Non-pigmented ciliary epithelial cell (primary cell): ENCODE measurements at places on chromosomes 7 and 10.

- no peak for DNase-seq
These were observed 222.9 kb downstream of the TCERG1L start for GRCh38 chr10:131088619-131089018.

DNA sequence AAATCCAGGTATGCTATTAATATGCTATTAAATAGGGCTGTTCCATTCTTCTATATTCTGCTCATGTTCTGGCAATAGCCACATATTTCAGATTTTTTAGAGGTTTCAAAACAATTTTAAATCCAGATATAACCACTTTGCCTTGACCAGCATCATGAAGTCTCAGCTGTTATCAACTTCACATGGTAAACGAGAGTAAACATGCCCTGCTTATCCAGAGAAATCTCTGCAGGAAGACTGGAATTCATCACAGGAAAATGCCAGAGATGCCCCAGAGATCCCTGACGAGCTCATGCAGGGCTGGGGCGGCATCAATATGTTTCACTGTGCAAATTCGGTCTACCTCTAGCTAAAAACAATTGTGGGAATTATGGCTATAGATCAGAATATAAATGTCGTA is 126.5 kb downstream of the FANK1 start:
- DNase-seq: no peak

- no peak for DNase-seq
These were observed 27.5 kb downstream of the XPNPEP1 start for GRCh38 chr10:109895848-109896247.

DNA sequence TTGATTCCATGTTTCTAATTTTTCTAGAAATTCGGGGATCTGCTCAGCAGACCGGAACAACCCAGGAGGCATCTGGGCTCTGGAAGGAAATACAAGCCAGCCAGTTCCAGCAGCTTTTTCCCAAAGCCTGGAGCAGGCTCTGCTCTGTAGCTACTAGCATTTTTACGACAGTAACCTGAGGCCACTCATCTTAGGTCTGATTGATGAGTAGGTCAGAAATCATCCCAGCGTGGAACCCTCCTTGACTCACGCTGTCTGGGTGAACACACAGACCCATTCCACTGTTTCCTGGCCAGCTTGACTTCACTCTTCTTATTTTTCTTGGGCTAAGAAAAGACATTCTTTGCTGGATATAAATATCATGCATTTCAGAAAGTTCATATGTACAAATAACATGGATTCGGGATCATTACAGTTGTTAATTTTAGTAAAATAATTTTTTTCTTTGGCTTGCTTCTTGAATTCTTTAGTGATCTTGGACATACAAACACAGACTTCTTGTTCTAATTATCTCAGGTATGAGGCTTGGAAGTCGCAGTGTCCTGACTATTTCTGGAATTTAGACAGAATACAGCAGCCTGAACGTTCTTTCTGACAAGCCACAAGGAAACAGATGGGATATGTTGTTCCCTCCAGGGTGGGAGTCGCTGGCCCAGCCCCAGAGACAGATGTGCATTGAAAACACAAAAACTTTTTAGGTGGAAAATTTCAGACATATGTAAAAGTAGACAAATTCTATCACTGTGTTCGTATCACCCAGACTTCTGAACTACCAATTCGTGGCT is 54.6 kb upstream of the PITRM1 start:
- DNase-seq: peak; percentile 73

GRCh38 chr7:74283858-74284447 is 5.3 kb upstream of the CLIP2 start:
- no peak for DNase-seq

- no peak for DNase-seq
These were observed 533.0 kb upstream of the POT1 start for GRCh38 chr7:125462615-125463014.

DNA sequence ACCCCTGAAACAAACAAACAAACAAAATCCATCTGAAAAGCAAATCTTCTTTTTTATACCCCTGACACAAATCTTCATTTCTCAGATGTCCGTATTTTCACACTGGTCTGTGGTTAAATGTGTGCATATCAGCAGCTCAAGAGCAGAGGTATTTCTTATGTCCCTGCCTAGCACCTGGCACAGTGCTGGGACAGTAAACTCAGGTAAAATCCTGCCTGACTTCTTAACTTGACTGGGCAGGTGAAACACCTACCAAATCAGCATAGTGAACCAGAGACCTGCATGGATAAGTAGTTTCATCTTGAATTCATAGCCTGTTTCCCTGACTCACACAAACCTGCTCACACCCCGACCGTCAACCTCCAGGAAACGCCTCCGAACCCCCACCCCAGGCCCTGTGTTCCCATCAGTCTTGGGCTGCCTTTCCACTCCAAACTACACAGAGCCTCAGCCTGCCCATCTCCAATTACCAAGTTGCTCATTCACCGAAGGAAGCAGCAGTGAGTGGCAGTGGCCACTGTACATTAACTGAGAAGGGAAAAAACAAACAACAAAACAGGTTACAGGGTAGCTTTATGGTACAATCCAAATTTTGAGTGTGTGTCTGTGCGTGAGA is 109.9 kb downstream of the HECTD2 start:
- DNase-seq: no peak

DNA sequence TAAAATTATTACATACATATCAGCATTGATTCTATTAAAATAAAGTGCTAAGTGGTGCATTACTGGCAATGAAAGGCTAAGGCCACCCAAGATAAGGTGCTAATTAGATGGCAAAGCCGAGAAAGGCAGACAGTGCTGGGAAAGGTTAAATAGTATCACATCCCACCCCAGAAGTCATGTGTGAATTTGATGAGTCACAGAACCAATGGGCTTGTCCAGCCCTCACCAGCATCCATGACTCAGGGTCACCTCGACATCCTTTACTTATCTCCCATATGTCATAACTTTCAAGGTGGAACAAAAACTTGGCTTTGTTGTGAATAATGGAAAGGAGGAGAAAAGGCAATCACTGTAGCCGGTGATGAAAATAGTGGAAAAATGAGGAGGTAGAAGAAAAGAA is 459.1 kb downstream of the PLXNA4 start:
- peak; percentile 32 for DNase-seq

DNA sequence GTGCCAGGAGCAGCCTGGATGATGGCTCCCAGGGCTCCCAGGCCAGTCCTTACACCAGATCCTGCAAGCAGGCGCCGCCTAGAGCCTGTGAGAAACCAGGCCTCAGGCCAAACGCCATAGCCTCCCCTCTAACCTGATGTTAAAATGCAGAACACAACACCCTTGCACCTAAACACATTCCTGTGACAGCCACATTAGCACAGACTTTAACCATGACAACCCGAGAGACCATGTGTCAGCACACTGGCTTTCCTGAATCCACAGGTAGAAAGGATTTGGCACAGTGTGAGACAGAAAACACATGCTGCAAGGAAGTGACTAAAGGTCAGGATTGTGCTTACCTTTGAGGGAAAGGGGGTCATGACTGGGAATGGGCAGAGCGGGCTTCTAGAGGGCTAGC is 59.9 kb downstream of the SGMS1 start:
- DNase-seq: no peak

- DNase-seq: no peak
These were observed 287.5 kb downstream of the KCNMA1 start for GRCh38 chr10:77350134-77350533.

GRCh38 chr10:31353574-31353973 is 34.6 kb downstream of the ZEB1 start:
- DNase-seq: peak; percentile 46

- DNase-seq: no peak
These were observed 7.6 kb downstream of the ASB15 start for GRCh38 chr7:123608991-123609882.

DNA sequence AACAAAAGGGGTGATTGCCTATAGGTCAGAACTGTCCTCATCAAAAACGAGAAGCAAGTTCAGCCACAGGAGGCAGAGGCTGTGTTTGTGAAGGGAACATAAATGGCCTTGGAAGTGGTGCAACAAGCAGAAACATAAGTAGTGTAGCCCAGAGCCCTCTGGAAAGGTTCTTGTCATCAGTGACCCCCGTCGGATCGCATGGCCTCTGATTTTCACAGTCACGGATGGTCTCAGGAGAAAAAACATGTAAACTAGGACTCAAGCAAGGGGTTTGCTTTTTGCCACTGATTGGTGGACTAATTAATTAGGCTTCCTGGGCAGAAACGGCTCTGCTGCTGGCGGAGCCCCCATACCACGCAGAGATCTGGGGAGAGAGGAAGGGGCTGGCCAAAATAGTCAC is 496.5 kb upstream of the MKI67 start:
- DNase-seq: no peak

GRCh38 chr7:5217851-5218331 is 27.9 kb downstream of the WIPI2 start:
- DNase-seq: no peak

DNA sequence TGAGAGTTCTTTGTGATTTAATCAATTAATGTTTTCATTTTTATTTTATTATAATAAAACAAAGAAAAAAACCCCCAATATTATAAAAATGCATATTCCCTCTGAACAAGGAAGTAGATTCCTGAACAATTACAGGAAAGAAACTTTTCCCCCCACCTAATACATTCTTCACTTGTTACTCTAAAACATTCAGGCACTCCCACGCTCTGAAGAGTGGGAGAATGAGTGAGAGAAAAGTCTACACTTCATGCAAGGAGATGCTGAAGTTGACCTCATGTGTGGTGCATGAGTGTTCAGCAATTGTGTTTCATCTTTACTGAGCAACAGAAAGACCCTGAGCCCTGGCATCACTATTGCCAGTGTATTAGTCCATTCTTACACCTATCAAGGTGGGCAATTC is 244.2 kb upstream of the IGFBP3 start:
- no peak for DNase-seq
